Naive thymus-derived CD8-positive, alpha-beta T cell (primary cell): ENCODE measurements at places on chromosomes 6 and 20.
A peak's percentile ranks its signal among the peaks of the same experiment; 100 is the strongest.

GRCh38 chr20:59949911-59950310 is 8.3 kb upstream of the CDH26 start:
- DNase-seq: no peak

- DNase-seq: no peak
These were observed 390.2 kb downstream of the THBS2 start for GRCh38 chr6:168863467-168863866.

DNA sequence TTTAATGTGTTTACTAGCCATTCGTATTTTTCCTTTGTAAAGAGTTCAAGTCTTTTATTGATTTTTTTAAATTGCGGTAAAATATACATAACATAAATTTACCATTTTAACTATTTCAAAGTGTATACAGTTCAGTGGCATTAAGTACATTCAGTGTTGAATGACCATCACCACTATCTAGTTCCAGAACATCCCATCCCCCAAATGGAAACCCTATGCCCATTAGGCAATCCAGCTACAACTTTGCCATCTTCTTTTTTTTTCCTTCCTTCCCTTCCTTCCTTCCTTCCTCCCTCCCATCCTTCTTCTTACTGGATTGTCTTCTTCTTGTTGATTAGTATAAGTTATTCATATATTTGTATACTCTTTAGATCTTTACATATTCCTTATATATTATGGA is 8.6 kb downstream of the LPIN3 start:
- no peak for DNase-seq

- no peak for DNase-seq
These were observed 21.9 kb downstream of the MLIP start for GRCh38 chr6:54133186-54133585.

- no peak for DNase-seq
These were observed 306.7 kb downstream of the CDH4 start for GRCh38 chr20:61558726-61559125.

DNA sequence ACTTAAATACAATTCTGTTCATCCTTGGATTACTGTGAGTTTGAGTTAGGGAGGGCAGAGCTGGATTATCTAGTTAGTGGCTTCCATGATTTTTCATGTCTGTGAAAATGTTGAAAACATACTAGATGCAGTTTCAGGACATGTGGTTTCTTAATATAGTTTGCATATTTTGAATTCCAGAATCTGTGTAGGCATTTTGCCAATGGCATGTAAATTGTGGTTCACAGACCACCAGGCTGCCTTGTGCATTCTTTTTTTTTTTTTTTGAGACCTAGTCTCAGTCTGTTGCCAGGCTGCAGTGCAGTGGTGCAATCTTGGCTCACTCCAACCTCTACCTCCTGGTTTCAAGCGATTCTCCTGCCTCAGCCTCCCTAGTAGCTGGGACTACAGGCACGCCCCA is 42.8 kb downstream of the CDC5L start:
- DNase-seq: no peak

DNA sequence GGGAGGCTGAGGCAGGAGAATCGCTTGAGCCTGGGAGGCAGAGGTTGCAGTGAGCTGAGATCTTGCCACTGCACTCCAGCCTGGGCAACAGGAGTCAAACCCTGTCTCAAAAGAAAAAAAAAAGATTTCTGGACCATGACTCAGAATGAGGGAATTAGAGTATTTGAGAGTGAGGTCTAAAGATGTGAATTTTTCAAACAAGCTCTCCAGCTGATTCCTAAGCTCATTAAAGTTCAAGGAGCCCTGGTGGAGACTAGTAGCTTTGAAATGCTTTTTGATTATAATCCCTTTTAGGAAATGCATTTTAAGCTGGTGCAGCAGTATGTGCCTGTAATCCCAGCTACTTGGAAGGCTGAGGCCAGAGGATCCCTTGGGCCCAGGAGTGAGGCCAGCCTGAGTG is 21.8 kb upstream of the SRF start:
- no peak for DNase-seq

GRCh38 chr20:14445310-14445709 is 107.9 kb upstream of the FLRT3 start:
- no peak for DNase-seq

DNA sequence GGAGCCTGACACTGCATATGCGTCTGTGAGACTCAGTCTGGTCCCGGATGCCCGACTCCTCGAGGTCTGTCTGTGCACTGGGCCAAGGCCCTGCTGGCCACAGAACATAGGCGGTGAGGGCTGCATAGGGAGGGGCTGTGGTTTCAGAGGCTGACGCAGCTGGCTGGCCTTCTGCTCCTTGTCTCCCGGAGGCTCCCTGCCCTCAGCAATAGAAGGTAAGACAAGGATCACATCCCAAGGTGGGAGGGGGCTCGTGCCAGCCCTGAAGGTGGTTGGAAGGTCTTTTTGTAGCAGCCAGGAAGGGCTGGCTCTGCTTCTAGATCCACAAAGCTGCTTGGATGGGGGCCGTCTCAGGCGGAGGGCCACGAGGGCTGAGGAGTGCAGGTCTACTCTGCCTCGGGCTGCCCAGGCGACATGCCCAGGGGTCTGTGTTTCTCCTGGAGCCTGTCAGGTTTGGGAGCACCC is 239.8 kb upstream of the SULF2 start:
- DNase-seq: no peak

GRCh38 chr20:50746138-50746940 is 15.0 kb downstream of the PARD6B start:
- no peak for DNase-seq

DNA sequence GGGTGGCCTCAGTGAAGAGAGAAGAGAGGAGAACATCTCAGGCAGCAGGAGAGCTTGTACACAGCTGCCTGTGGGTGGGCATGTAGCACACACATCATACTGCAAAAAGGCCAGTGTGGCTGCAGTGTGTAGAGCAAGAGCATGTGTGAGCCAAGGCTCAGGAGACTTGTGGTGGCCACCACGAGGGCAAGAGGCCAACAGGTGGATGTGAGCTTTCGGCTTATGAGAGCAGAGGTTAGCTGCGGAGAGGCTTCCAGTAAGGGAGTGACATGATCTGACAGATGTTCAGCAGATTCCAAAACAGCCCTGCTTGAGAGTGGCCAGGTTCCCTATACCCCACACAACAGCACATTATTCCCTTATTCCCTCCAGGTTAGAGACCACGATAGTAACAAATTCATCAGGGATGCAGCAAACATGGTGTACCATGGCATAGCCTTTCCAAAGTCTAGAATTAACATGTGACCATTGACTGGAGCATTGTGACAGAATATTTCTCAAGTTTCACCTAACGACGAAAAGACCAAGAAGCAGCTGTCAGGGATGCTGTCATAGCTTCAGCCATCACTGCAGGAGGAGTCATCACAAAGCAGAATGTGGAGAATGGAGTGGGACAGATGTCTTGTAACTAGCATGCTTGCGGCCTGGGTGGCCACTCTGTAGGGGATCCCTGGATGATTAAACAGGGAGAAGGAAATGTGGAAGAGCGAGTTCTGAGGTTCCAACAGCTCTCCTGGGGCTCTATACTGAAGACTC is 23.1 kb downstream of the HM13 start:
- no peak for DNase-seq

- DNase-seq: no peak
These were observed 162.7 kb downstream of the LY86 start for GRCh38 chr6:6751266-6751596.

DNA sequence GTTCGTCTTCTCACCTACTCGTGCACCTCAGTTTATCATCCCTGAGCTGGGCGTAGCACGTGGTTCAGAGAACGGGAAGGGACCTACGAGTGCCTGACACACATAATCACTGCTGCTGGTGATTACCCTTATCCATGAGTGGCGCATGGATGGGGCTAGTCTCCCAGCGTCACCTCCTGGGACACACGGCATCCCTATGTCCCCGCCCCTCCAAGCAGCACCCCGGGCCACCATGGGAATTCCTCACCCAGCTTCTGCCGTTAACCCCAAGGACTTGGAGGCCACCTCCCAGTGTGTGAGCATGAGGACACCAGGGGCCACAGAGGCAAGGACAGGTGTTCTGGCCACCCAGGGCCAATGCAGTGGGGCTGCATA is 9.8 kb downstream of the CHRNA4 start:
- DNase-seq: no peak

DNA sequence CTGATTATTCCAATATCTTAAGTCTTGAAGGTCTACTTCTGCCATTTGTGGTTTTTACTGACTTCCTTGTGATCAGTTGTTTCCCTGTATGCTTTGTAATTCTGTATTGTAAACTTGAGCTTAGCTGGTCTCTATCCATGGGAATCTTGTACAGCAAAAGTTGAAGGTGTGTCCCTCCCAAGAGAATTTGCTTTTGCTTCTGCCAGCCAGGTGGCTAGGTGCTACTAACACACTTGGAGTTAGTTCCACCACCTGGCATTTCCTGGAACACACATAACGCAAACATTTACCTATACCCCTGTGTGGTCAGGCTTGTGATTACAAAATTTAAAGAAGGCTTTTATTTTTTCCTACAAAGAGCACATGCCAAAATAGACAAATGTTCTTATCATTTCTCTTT is 141.2 kb downstream of the GRM4 start:
- DNase-seq: no peak

GRCh38 chr6:127243501-127243900 is 23.2 kb upstream of the RNF146 start:
- no peak for DNase-seq

DNA sequence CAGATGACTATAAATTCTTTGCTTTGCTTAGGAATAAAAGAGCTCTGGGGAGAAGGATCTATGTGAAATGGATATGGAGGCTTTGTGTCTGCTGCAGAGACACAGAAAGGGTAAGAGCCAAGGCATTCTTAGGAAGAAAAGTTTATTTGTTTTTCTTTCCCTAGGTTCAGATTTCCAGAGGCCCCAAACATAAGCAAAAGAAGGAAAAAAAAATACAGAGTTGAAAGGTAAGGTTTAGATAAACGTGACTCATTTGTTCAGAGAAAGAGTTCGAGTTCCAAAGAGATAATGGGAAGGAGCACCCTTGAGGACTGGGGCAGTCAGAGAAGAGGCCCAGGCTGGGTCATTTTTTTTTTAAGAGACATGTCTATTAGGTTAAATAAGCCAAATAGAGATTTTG is 27.4 kb upstream of the BMP5 start:
- no peak for DNase-seq

DNA sequence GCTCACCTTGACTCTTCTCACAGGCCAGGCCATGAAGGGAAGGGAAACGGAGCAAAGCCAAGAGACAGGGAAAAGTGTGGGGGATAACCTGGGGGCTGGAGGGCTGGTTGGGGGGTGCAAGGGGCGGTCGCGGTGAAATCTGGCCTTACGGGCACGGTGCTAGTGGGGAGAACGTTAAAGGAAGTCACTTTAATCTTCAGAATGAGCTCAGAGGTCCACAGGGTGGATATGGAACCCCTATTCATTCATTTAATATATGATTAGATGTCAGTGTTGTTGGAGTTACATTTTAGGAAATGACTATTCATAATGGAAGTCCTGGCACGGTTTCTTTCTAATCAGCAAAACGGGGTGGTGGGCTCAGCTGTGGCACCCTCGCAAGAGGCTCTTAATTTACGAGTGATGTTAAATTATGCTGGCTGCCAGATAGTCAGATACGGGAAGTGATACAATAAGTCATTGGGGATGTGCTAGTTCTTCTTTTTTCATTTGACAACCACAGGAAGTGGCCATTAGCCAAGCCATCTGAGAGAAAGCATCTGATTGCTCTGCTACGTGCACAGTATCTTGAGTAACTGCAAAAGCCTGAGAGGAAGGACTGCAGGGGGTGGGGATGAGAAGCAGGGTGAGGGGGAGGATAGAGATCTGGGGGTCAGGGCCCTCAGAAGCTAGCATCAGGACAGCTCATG is 253.0 kb downstream of the QKI start:
- DNase-seq: no peak

GRCh38 chr6:7328243-7328642 is 15.2 kb upstream of the SSR1 start:
- DNase-seq: no peak

DNA sequence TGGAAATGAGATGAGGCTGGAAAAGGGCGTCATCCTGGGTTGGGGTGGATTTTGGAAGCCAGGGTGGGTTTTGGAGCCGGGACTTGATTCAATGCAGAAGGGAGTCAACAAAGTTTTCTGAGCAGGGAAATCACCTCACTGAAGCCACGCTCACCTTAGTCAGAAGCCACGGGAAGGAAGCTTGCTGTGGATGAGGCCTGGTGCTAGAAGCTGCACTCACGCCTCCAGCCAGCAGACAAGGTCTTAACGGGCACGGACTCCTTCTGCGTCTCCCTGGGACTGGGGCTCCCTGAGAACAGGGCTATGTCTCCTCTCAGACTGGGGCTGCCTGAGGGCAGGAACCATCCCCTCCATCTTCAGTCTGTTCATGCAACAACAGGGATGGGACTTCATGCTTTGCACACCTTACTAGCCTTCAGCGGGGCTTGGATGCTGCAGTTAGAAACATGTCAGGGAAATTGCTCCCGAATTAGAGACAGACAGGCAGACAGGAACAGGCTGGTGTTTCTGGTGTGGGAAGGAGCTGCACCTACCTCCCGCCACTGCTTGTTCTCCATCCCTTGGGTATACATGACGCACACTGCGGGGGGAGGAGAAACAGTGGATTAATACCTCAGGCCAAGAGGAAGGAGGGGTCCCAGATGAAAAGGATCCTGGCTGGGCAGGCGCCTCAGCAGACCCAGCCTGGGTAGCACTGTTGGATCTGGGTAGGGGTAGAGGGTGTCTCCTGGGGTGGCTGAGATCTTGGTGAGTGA is 17.5 kb downstream of the CPNE5 start:
- no peak for DNase-seq

- peak; percentile 39 for DNase-seq
These were observed 1.3 kb upstream of the DDR1 start for GRCh38 chr6:30882759-30883684.
